ENCODE measurements at places on chromosomes 7 and 10. TPM values are rescaled to one million over a fixed set of nuclear protein-coding genes. Genes with fewer than 3 reads are reported as not detected.

The FZD8 gene
- 13.8 TPM for total RNA-seq

The SPDYE11 gene
- total RNA-seq, result not detected

The ZNF33A gene
- total RNA-seq, result 7.6 TPM

The LAMTOR4 gene
- 159 TPM for total RNA-seq

The CRHR2 gene
- total RNA-seq, result not detected

The FZD1 gene
- 1.8 TPM for total RNA-seq

The DYDC2 gene
- total RNA-seq, result not detected

The MMD2 gene
- total RNA-seq, result not detected

DNA sequence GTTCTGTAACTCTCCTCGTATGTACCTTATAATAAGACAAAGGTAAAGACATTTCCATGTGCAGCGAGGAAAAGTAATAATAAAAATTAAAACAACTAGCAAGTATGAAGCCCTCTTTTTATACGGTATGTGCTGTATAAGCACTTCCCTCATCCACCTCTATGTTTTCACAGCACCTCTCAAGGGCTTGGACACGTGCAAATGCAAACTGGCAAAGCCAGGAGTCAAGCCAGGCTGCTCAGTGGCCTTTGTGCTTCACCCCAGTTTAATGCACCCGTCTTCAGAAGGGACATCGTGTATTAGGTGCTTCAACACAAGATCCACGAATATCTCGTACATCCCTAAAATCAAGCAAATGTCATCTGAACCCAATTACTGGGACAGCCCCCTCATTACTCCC lies 1.3 kb upstream of the DGKI start:
- DNase-seq, result no peak
- H3K27ac ChIP-seq, result no peak overlapping the region
- no peaks in the 10 kb centered on the region for H3K36me3 ChIP-seq
- H3K27me3 ChIP-seq, result peaks cover 53% of the 10 kb centered on the region
- H3K4me1 ChIP-seq, result peaks cover 8% of the 10 kb centered on the region
- no peak overlapping the region for H3K4me3 ChIP-seq

DNA sequence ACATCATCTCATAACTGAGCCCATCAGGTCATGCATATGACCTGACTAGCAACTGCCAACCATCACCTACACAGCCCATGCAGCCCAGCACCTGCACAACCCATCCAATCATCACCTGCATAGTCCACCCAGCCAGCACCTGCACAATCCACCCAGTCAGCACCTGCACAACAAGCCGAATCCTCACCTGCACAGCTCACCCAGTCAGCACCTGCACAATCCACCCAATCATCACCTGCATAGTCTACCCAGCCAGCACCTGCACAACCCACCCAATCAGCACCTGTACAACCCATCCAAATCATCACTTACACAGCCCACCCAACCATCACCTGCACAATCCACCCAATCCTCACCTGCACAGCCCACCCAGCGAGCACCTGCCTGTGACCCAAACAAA lies 33.4 kb upstream of the WDFY4 start:
- H3K27me3 ChIP-seq, result no peaks in the 10 kb centered on the region
- no peak overlapping the region for H3K27ac ChIP-seq
- H3K4me1 ChIP-seq, result peaks cover 13% of the 10 kb centered on the region
- H3K4me3 ChIP-seq, result no peak overlapping the region

- H3K4me3 ChIP-seq, result no peak overlapping the region
- no peak overlapping the region for H3K27ac ChIP-seq
- no peak for DNase-seq
- no peaks in the 10 kb centered on the region for H3K4me1 ChIP-seq
These were observed 46.2 kb downstream of the PARP12 start for GRCh38 chr7:140016540-140016939.

DNA sequence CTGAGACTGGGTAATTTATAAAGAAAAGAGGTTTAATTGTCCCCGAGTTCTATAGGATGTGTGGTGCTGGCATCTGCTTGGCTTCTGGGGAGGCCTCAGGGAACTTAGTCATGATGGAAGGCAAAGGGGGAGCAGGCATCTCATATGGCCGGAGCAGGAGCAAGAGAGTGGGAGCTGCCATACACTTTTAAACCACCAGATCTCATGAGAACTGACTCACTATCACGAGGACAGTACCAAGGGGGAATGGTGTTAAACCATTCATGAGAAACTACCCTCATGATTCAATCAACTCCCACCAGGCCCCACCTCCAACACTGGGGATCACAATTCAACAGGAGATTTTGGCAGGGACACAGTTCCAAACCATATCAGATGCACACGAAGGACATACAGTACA lies 199.9 kb upstream of the DPP6 start:
- H3K27me3 ChIP-seq, result no peaks in the 10 kb centered on the region
- H3K27ac ChIP-seq, result no peak overlapping the region
- H3K4me3 ChIP-seq, result no peak overlapping the region
- no peaks in the 10 kb centered on the region for H3K36me3 ChIP-seq
- no peaks in the 10 kb centered on the region for H3K4me1 ChIP-seq
- no peak for DNase-seq

DNA sequence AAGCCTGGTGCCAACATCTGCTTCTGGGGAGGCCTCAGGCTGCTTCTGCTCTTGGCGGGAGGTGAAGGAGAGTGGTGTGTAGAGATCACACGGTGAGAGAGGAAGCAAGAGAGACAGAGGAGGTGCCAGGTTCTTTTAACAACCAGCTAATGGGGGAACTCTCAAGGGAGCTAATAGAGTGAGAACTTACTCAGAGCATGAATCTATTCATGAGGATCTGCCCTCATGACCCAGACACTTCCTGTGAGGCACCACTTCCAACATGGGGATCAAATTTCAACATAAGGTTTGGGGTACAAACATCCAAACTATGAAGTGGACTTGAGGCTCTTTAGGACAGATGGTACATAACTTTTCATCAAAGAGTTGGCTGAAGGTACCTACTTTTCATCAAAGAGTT lies 5.1 kb upstream of the ZNF32 start:
- H3K4me1 ChIP-seq, result no peaks in the 10 kb centered on the region
- H3K4me3 ChIP-seq, result no peak overlapping the region
- H3K27me3 ChIP-seq, result peaks cover 7% of the 10 kb centered on the region

GRCh38 chr10:127824826-127825225 lies 67.9 kb downstream of the CLRN3 start:
- DNase-seq, result no peak
- H3K27ac ChIP-seq, result no peak overlapping the region
- H3K27me3 ChIP-seq, result no peaks in the 10 kb centered on the region

DNA sequence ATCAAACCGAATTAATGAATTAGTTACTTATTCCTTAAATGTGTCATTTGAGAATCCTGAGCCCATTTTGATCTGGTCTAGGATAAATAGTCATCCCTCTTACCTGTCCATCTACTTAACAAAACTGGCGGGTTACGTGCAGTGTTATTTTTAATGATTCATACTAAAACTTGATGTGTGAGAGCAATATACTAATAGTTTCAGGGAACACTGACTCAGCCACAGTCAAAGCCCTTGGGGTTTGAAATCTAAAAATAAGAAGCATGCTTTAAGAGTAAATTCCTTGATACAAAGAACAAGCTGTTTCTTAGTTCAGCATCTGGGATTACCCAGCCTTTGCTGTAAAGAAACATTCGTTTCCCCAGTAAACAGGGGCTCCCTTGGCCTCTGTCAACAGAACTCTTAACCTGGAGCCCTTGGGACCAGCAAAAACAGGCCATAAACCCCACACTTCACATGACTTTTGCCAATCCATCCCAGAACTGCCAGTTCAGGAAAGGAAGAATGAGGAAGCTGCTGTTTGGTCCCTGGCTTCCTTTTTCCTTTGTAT lies 370.6 kb upstream of the IGFBP3 start:
- peak; percentile 44 for DNase-seq
- H3K4me1 ChIP-seq, result no peaks in the 10 kb centered on the region
- no peak overlapping the region for H3K27ac ChIP-seq
- H3K4me3 ChIP-seq, result no peak overlapping the region

DNA sequence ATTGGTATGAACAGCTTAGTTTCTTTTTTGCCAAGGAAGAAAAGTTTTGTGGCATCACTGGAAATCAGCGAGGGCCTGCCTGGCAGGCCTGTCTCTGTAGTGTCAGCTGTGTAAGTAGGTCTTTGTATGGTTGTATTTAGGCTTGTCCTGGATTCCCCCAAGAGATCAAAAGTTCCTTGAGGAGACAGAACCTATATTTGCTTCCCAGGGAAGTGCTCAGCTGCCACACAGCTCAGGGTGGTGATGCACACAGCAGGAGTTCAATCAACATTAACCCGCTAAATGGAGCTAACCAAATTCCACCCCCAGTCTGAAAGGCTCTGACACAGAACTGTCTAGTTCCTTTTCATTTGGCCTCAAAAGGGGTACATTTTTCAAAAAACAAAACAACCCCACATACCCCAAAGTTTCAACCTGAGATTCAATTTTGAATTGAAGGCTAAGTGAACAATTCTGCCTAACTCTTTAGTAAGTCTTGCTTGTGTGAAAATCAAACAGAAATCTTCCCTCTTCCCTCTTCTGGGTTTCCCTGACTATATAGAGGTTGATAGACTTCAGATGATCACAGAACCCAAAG lies 124.4 kb downstream of the CLEC2L start:
- H3K36me3 ChIP-seq, result peaks cover 19% of the 10 kb centered on the region
- peak overlapping the region; percentile 16 for H3K4me3 ChIP-seq
- H3K27ac ChIP-seq, result peak overlapping the region; percentile 51
- H3K4me1 ChIP-seq, result peaks cover 49% of the 10 kb centered on the region
- DNase-seq, result no peak
- H3K27me3 ChIP-seq, result no peaks in the 10 kb centered on the region

GRCh38 chr7:96203786-96204185 lies 118.1 kb downstream of the SLC25A13 start:
- DNase-seq, result no peak
- no peaks in the 10 kb centered on the region for H3K27me3 ChIP-seq
- no peak overlapping the region for H3K27ac ChIP-seq
- H3K4me1 ChIP-seq, result no peaks in the 10 kb centered on the region
- H3K4me3 ChIP-seq, result no peak overlapping the region

DNA sequence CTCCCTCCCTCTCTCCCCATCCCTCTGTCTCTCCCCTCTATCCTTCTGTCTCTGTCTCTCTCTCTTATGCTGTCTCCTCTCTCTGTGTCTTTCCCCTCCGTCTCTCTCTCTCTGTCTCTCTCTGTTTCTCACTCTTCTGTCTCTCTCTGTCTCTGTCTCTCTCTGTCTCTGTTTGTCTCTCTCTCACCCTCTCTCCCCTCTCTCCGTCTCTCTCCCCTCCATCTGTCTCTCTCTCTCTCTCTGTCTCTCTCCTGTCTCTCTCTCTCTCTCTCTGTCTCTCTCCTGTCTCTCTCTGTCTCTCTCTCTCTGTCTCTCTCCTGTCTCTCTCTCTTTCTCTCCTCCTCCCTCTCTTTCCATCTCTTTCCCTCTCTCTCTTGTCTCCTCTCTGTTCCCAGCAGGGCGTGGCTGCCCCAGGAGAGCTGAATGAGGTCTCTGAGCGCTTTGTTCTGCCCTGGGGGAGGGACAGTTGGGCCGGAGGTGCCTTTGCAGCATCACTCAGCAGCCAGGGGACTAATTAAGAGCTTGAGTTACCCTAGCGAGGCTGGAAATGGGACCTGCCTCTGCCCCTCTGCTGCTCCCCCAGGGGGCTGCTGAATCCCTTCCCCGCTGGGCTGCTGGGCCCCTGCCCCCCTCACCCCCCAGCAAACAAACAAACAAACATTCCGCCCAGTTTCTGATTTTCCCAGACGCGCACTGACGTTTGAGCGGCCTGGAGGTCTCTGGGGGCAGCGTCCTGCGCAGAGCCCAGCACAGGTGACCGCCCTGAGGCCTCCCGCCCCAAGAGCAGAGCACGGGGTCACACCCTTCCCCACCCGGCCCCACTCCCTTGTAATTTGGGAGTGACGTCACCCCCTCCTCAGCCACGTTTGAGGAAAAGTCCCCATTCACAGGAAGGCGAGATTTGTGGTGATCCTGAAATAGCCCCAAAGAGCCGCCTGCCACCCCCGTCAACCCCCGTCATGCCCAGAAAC lies 68.1 kb downstream of the PDGFA start:
- H3K4me1 ChIP-seq, result peaks cover 8% of the 10 kb centered on the region
- H3K4me3 ChIP-seq, result no peak overlapping the region
- no peaks in the 10 kb centered on the region for H3K36me3 ChIP-seq
- no peak overlapping the region for H3K27ac ChIP-seq

DNA sequence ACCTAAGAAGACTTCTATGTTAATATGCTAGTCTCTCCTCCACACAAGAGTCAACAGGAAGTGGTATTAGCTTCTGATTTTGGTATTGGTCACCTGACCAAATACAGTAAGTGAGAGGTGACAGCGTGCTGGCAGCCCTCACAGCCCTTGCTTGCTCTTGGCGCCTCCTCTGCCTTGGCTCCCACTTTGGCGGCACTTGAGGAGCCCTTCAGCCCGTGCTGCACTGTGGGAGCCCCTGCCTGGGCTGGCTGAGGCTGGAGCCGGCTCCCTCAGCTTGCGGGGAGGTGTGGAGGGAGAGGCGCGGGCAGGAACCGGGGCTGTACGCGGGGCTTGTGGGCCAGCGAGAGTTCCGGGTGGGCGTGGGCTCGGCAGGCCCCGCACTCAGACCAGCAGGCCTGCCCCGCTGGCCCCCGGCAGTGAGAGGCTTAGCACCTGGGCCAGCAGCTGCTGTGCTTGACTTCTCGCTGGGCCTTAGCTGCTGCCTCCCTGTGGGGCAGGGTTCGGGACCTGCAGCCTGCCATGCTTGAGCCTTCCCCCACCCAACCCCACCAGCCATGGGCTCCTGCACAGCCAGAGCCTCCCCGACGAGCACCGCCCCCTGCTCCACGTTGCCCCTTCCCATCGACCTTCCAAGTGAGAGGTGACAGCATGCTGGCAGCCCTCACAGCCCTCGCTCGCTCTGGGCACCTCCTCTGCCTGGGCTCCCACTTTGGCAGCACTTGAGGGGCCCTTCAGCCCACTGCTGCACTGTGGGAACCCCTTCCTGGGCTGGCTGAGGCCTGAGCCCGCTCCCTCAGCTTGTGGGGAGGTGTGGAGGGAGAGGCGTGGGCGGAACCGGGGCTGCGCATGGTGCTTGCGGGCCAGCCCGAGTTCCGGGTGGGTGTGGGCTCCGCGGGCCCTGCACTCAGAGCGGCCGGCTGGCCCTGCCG lies 4.2 kb upstream of the ACSL5 start:
- no peaks in the 10 kb centered on the region for H3K27me3 ChIP-seq
- H3K36me3 ChIP-seq, result no peaks in the 10 kb centered on the region
- peaks cover 9% of the 10 kb centered on the region for H3K4me1 ChIP-seq
- no peak overlapping the region for H3K27ac ChIP-seq

- no peaks in the 10 kb centered on the region for H3K27me3 ChIP-seq
- no peak overlapping the region for H3K27ac ChIP-seq
- H3K36me3 ChIP-seq, result no peaks in the 10 kb centered on the region
- no peak for DNase-seq
- no peaks in the 10 kb centered on the region for H3K4me1 ChIP-seq
- no peak overlapping the region for H3K4me3 ChIP-seq
These were observed 197.6 kb downstream of the WDR11 start for GRCh38 chr10:121048749-121049148.

- no peaks in the 10 kb centered on the region for H3K27me3 ChIP-seq
These were observed 16.2 kb downstream of the VWA2 start for GRCh38 chr10:114255227-114255626.

GRCh38 chr7:51327287-51327717 lies 10.7 kb upstream of the COBL start:
- no peaks in the 10 kb centered on the region for H3K27me3 ChIP-seq
- no peaks in the 10 kb centered on the region for H3K36me3 ChIP-seq
- no peaks in the 10 kb centered on the region for H3K4me1 ChIP-seq
- H3K27ac ChIP-seq, result no peak overlapping the region
- DNase-seq, result no peak
